ENCODE measurements at places on chromosomes 7 and 10. TPM values are rescaled to one million over a fixed set of nuclear protein-coding genes. Genes with fewer than 3 reads are reported as not detected.

DNA sequence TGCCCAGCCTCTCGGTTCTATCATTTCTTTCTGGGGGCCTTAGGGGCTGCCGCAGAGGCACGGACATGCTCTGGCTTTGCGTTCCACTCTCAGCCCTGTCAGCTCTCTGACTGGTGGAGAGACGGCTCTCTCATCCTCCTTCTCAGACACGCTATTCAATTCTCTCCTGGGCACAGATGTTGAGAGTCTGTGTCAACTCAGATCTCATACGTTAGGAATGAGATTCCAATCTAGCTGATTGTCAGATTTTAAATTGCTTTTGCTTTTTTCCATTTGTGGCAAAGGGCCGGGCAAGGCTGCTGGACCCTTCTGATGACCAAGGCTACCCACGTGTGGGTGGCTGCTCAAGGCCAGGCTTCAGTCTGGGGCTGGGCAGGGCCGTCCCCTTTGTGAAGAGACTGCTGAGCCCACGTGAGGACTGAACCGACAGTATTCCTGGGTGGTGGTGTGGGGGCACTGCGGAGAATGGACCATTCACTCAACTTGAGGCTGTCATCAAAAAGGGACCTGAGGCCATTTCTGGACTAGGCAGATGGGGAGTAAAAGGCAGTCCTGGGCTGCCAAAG is 71.5 kb downstream of the CLEC2L start:
- no peak for DNase-seq

CPN1 gene
- total RNA-seq: not detected

DNA sequence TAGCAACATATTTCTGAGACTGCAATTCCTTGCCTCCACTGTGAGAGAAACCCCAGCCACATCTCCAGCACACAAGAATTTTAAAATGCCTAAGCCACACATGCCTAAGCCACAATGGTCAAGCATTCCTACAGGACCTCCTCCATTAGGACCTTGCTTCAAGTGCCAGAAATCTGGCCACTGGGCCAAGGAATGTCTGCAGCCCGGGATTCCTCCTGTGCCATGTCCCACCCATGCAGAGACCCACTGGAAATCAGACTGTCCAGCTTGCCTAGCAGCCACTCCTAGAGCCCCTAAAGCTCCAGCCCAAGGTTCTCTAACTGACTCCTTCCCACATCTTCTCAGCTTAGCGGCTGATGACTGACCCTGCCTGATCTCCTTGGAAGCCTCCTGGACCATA is 117.5 kb downstream of the AHR start:
- no peak for DNase-seq

- DNase-seq: no peak
Observed at GRCh38 chr10:127372361-127372760, 176.0 kb upstream of the INSYN2A start.

DNA sequence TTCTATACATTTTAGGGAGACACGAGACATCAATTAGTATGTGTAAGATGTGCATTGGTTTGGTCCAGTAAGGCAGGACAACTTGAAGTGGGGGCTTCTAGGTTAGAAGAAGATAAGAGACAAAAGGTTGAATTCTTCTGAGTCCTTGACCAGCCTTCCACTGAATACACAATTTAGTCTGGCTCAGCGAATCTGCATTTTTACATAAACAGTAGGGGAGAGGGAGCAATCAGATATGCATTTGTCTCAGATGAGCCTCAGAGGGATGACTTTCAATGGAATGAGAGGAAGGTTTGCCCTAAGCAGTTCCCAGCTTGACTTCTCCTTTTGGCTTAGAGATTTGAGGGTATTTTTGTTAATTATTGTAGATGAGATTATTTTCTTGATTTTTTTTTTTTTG is 20.0 kb upstream of the C10orf90 start:
- no peak for DNase-seq

- no peak for DNase-seq
Observed at GRCh38 chr10:86899132-86899531, 58.3 kb downstream of the MMRN2 start.

GRCh38 chr10:78078539-78079330 is 45.1 kb downstream of the RPS24 start:
- DNase-seq: no peak

HABP2 gene
- total RNA-seq: not detected

TSPAN12 gene
- total RNA-seq: 69.0 TPM

DNA sequence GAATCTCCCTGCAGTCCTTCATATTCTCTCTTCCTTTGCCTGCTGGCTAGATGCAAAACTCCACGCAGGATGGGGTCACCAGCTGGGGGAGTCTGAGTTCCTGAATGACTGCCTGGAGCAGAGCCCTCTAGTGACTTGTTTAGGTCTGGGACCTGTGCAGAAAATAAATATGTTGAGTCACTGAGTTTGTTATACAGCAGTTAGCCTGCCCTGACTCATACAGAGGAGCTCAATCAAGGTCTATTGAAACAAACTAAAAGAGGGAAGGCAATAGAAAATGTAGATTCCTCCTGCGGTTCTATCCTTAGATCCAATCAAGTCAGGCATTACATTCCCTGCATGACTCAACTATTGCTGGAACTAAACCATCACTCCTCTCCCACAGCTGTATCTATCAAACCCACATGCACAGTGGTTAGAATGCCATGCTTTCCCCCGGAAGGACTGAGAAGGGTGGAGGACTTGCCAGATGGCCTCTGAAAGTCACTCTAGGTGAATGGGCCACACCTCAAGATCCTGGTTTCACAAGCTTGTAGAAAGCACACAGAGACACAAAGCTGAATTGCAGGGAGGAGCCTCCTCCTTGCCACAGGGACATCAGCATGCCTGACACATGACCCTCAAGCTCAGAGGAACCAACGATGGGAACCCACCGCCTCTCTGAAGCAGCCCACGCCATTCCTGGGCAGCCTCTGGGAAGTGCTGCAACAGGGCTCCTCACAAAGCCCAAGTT is 73.9 kb downstream of the SH3PXD2A start:
- no peak for DNase-seq

CYP26C1 gene
- total RNA-seq: not detected

POLL gene
- total RNA-seq: 20.1 TPM

DNA sequence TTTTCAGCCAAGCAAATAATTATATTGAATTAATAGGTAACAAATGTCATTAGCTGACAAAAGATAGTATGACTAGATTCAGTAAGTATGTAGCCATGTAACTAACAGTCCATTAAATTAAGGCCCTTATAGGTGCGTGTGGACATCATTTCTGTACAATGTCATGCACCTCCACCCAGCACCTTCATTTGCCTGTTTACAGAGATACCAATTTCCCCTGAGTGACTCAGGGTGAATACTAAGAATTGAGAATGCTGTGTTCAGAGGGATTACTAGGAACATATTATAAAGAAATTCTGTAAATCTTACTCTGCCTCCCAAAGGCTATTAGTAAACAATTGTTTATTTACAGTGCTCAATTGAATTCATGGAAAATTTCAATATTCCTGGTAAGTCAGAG is 48.1 kb upstream of the ZNF273 start:
- no peak for DNase-seq

DNA sequence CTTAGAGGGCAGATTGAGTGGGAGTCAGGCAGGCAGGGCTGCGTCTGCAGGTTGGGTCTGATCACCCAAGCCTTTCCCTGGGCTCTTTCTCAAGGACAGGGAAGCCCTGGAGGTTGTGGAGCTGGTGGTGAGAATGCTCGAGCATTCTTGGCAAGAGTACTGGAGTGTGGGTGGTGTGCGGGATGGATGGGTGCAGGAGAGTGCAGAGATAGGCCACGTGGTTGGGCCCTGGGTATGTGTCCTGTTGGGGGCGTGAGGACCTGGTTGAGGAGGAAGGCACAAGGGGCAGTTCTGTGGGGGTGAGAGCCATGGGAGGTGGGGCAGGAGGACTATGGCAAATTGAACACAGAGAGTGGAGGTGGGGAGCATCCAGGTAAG is 135.9 kb downstream of the PTPN20 start:
- no peak for DNase-seq

DNA sequence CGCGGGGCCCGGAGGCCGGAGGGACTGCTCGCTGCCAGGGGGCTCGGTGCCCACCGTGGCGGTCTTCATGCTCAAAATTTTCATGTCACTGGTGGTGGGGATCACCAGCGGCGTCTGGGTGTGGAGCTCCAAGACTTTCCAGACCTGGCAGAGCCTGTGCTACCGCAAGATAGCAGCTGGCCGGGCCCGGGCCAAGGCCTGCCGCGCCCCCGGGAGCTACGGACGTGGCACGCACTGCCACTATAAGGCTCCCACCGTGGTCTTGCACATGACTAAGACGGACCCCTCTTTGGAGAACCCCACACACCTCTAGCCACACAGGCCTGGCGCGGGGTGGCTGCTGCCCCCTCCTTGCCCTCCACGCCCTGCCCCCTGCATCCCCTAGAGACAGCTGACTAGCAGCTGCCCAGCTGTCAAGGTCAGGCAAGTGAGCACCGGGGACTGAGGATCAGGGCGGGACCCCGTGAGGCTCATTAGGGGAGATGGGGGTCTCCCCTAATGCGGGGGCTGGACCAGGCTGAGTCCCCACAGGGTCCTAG is 2.0 kb downstream of the FZD9 start:
- DNase-seq: no peak

- DNase-seq: no peak
Observed at GRCh38 chr7:94507462-94507861, 2.1 kb upstream of the CASD1 start.

MMD2 gene
- total RNA-seq: not detected

DNA sequence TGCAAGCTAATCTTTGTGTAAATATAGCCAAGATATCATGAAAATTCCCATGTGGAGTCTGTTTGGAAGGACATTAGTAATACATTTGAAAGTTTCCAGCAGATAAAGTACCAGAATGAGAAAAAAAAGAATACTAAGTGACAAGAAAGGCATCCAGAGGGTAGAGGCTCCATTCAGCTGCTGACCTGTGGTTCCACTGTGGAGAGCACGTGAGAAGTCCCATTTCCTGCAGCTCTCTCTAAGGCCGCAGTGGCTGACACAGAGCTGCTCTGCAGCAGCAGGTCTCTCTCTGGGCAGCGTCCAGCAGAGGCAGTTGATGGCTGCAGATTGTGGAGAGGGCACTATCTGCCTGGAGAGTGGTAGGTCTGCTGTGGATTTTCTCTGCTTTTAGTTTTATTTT is 100.1 kb upstream of the TMEM72 start:
- no peak for DNase-seq

CYP2C9 gene
- total RNA-seq: not detected

WNT16 gene
- not detected for total RNA-seq

DNA sequence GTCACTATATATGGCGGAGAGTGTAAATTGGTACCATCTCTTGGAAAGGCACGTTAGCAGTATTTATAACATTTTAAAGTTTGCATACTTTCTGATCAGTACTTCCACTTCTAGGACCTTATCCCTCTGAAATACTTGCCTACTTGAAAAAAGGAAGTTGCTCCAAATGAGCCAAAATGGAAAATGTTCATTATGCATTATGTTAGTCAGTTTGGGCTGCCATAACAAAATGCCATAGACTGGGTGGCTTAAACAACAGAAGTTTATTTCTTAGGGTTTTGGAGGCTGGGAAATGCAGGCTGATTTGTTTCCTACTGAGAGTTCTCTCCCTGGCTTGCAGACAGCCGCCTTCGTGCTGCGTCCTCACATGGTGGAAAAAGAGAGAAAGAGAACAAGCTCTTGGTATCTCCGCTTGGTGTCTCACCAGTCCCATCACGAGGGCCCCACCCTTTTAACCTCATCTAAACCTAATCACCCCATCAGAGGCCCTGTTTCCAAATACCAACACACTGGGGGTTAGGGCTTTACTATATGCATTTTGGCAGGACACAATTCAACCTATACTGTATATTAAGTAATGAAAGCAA is 6.9 kb downstream of the SNX10 start:
- DNase-seq: no peak

NKX2-3 gene
- not detected for total RNA-seq

DNA sequence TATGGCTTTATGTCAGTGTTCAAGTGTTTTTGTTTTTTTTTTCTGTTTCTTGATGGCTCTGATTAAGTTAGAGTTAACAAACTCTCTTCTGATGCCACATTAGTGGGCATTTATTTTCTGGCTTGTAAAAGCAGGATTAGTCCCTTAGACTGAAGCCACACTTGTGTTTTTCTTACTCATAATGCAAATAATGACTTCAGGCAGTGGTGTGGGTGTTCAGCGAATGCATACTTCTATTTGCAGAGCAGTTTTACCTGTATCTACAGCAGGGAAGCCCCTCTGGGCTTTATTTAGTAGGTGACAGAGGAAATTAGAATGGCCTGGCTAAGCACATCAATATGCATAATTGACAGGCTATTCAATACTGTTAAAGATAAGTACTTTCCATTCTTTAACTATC is 79.9 kb downstream of the CNNM2 start:
- DNase-seq: no peak

DNA sequence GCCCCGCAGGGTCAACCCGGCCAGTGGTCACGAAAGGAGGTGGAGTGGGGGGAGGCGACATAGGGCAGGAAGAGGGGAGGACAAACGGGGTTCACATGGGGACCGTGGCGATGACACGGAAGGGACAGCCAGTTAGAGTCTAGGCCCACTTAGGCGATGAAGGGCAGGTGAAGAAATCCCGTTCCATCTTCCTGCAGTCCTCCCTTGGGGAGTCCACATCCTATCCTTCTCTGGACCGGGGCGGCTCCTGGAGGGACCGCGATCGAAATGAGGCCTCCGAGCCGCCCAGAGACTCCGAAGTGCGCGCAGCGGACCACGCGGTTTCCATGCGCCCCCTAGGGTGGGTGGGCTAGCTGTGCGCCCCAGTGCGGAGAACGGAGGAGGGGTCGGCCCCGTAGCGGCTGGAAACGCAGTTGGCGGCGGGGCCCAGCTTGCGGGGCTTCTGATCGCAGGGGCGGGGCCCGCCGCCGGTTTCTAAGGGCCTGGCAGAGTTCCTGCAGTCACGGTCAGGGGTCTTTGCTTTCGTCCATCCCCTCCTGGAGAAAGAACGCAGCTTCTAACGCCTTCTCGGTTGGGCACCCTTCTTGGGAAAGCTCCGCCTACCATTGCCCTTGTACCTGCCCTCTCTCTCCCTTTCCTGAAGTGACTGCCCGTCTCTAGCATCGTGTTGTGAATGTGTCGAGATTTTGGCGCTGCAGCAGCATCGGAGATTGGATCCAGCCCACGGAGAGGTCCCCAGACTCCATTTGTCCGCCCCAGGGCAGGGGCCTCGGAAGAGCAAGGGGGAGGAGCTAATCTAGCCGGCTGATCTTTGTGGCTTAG is 17.9 kb upstream of the TMEM225B start:
- peak; percentile 57 for DNase-seq

- no peak for DNase-seq
Observed at GRCh38 chr10:101066896-101067355, 5.1 kb downstream of the KAZALD1 start.

DNA sequence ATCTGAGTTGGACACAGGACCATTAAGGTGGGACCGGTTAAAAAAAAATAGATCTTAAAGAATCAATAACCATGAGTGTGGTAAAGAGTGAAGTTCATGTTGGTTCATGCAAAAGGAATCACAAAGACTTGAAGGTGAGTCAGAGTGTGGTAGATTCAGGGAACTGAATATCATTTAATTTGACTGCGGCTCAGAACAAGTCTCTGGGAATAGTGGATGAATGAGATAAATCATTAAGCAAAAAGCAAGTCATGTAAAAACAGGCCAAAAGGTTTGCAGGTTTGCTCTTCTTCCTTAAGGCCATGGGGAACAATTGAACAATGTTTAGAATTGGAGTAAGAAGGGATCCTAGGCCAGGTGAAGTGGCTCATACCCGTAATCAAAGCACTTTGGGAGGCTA is 385.8 kb downstream of the ETV1 start:
- DNase-seq: no peak

GRCh38 chr7:50156706-50157105 is 63.7 kb upstream of the ZPBP start:
- DNase-seq: no peak
